ENCODE measurements at places on chromosomes 16 and 17.

DNA sequence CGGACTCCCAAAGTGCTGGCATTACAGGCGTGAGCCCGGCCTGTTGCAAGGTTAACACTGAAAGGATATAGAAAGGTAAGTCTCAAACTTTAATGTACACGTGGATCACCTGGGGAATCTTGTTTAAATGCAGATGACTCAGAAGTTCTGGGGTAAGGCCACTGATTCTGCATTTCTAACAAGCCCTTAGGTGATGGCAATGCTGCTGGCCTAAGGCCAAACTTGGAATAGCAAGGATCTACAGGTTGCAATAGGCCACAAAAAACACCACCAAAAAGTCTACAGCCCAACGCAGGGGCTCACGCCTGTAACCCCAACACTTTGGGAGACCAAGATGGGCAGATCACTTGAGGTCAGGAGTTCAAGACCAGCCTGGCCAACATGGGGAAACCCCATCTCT lies 4.2 kb downstream of the CMTM4 start:
- no peak for DNase-seq

- no peak for DNase-seq
Observed at GRCh38 chr16:46620266-46621005, 743 bp downstream of the SHCBP1 start.

DNA sequence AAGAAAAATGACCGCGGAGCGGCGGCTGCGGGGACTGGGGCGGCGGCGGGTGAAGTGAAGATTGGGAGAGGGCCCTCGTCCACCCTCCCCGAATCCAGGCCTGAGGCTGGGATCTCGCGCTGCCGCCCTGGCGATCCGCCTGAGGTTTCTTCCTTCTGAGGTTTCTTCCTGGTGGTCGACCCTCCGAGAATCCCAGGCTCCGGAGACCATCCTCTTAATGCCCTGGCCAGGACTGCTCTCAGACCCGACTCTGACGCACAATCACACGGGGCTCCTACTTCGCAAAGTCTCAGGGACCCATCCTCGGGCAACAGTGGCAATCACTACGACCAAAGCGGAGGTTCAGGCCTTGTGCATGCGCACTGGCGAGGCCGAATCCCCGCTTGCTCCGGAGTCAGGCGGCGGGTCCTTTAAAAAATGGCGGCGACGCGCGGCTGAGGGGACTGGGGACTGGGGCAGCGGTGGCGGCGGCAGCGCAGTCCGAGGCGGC lies 18.0 kb upstream of the KCNJ18 start:
- DNase-seq: no peak

DNA sequence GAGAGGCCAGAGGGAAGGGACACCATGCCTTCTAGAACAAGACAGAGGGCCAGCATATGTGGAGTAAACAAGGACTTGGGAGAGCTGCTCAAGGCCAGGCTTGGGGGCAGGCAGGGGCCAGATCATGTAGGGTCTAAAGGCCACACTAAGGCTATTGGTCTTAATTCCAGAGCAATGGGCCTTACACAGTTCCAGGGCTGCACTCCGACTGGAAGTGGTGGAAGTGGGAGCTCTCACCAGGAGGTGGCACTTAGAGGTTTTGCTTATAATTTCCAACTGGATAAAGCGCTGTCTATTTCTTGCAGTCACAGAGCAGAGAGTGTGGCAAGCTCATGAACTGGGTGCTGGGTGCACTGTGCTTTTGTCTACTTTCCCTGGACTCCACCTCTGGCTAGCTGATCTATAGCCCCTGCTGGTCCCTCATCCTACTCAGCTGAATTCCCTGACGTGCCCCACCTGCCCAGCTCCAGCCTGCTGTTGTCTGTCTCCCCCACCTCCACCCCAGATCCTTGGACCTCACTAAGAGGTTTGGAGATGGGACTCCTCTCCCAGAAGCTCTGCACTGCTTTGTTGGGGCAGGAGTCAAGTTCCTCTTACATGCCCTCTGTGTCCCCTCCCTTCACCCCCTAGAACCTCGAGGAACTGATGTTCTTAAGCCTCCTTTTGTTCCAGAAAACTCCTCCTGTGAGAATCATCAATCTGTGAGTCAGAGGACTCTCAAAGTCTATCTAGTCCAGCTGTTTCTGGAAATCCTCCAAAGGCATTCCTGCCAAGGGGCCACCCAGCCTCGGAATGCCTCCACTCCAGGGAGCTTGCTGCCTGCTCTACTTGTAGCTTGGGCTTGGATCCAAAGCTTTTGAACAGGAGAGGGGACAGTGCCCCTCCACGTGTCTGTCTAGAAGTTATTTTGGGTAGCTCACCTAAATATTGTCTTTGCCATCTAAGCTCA lies 48.1 kb upstream of the KSR1 start:
- no peak for DNase-seq

DNA sequence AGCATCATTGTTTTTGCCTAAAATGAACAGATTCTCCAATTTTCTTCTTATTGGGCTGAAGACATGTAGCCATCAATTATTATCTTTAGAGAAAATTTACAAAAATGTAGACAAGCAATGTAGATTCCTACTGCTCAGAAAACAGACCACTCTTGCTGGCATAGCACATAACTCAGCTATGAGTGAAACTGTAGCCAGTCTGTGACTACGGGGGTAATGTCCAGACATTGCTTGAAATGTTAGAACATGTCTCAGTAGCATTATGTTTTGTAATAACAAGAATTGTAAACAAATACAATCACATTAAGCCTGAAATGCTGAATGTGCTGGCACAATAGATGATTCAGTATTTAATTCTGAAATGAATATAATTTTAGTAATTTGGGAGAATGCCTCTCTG lies 265.7 kb upstream of the KCNJ16 start:
- DNase-seq: no peak

- no peak for DNase-seq
Observed at GRCh38 chr16:2178321-2179106, 17.9 kb downstream of the CASKIN1 start.

DNA sequence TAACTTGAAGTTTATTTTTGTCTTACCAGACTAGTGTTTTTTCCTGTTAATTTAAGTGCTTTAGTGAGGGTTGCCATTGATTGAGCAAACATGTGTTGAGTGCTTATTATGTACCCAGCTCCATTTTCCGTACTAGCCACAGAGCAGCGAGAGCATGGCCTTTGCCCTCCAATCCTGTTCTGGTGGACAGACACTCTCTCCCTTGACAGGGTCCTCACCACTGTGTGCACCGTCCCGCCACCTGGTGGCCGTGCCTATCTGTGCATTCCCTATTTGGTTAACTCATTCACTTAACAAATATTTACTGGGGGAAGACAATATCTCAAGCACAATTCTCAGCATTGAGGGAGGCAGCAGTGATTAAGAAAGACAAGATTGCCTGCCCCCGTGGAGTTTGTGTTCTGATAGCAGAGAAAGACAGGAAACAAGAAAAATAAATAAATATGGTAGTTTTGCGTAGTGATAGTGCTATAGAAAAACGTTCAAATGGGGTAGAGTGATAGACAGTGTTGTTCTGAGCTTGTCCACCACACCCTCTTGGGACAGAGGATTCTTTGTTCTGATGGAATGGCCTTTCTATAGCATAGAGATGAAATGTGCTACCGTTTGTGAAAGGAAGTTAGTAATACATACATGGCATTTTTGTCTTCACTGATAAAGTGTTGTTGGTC lies 13.0 kb downstream of the CDH13 start:
- no peak for DNase-seq

GRCh38 chr17:35373984-35374765 lies 754 bp upstream of the SLFN11 start:
- DNase-seq: no peak

GRCh38 chr16:72972878-72973571 lies 74.9 kb downstream of the ZFHX3 start:
- DNase-seq: no peak

GRCh38 chr16:15553313-15554088 lies 89.5 kb downstream of the MARF1 start:
- DNase-seq: no peak

DNA sequence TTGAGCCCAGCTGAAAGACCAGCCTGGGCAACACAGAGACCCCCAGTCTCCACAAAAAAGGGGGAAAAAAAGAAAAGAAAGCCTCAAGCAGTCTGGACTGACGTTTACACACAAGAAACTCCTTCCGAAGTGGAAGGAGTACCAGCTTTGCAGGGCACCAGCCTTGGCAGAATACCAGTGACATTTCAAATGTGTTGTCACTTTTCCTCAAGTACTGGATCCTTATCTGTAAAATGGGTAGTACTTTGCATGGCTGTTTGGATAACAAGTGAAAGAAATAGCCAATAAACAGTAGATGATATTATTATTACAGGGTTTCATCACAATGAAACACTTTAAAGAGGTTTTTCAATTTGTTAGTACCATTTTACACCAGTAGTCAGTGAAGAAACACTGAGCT lies 14.2 kb downstream of the YWHAE start:
- DNase-seq: no peak

GRCh38 chr16:65037556-65037955 lies 84.3 kb downstream of the CDH11 start:
- no peak for DNase-seq

DNA sequence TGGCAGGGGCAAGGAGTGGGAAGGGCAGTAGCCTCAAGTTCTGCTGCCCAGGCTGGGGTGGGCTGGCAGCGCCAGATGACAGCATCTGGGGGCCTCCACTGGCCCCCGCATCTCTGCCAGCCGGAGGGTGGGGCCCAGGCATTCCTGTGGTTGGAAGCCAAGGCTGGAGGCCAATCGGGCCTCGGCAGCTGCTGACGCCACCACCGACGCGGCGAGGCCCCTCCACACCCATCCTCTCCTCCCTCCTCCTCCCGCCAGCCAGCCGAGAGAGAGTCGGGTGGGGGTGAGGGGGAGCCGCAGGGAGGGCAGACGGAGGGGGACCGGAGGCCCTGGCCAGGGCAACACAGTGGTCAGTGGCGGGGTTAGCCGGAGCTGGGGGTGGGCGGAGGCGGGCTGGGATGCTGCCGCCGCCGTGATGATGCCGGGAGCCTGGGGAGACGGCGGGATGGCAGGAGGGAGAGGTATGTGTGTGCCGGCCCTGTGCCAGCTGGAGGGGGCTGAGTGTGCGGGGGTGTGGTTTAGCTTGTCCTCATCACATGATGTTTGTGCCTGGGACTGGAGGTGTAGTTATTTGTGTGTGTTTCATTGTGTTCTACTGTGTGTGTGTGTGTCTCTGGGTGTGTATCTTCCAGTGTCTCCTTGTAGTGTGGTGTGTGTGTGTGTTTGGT lies 36.6 kb downstream of the ARHGAP23 start:
- DNase-seq: no peak

DNA sequence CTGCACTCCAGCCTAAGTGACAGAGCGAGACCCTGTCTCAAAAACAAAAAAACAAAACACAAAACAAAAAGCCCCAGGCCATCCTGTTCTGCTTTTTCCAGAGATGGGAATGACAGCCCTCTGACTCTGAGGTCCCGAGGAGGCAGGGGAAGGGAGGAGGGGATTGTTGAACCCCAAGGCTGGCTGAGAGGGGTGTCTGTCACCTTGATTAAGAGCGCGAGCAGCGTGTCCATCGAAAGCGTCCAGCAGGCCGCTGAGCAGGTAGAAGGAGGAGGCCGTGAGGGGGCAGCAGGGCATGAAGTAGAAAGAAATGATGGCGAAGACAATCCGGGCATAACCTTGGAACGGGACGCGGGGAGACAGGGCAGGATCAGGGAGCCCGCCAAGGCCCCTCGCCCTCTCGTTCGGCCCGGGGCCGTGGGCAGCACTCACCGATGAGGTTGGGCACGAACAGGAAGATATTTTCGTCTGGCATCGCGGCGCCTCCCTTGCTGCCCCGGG lies 593 bp downstream of the CDIPT start:
- no peak for DNase-seq

GRCh38 chr17:49631496-49631895 lies 46.4 kb downstream of the SPOP start:
- no peak for DNase-seq

GRCh38 chr16:25126820-25127232 lies 15.3 kb downstream of the LCMT1 start:
- DNase-seq: no peak

- DNase-seq: no peak
Observed at GRCh38 chr17:7950578-7950977, 18.6 kb downstream of the CNTROB start.

GRCh38 chr17:27562777-27563455 lies 68.1 kb upstream of the LGALS9 start:
- no peak for DNase-seq

GRCh38 chr17:13400491-13400890 lies 201.2 kb downstream of the HS3ST3A1 start:
- no peak for DNase-seq

GRCh38 chr16:27303256-27304100 lies 10.3 kb upstream of the IL4R start:
- DNase-seq: no peak

- no peak for DNase-seq
Observed at GRCh38 chr16:81457326-81458133, 12.9 kb downstream of the CMIP start.

DNA sequence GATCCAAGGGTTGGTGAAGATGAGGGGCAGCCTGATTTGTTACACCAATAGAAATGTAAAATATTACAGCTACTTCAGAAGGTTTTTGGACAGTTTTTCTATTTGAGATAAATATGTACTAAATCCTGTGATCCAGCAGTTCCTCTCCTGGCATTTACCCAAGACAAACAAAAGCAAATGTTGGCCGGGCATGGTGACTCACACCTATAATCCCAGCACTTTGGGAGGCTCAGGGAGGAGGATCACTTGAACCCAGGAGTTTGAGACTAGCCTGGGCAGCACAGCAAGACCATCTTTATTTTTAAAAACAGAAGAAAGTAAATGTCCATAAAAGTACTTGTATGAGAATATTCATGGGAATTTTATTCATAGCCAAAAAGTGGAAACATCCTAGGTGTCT lies 64.8 kb upstream of the MRC2 start:
- no peak for DNase-seq

GRCh38 chr16:69286941-69287713 lies 24.0 kb upstream of the VPS4A start:
- DNase-seq: no peak

GRCh38 chr17:79470754-79471153 lies 140.1 kb downstream of the RBFOX3 start:
- no peak for DNase-seq

DNA sequence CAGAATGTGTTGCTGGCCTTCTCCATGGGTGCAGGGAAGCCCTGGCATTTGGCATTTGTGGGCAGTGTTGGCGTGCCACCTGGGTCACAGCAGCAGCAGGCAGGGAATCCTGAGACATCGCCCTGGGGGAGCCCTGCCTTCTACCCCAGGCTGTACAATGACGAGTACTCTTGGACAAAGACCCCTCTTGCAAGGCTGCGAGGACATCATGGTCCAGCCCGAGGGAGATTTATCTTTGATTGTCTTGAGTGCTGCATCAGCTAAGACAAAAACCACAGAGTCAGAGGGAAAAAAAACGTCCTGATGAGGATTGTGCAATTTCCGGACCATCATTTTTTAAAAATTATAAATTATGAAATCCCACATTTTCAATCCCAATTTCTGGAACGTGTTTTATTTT lies 3.7 kb downstream of the CRISPLD2 start:
- DNase-seq: no peak

DNA sequence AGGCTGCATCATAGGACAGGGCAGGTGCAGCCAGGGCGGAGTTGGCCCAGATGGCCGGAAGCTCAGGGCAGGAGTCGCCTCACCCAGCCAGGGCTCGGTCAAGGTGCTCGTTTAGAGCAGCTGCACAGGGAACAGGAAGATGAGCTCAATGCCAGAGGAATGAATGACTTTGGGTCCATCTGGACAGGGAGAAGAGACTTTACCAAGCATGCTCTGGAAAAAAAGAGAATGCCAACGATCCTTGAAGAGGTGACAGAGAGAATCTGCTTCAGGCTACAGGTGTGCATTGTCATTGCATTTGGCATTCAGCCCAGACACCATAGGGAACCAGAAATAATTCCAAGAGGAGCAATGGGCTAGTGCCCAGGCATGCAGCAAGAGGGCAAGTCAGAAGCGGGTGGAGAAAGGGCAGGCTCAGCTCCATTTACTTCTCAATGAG lies 6.7 kb upstream of the MPP3 start:
- DNase-seq: no peak
